ENCODE measurements at places on chromosomes 3 and 15. TPM values are rescaled to one million over a fixed set of nuclear protein-coding genes. Genes with fewer than 3 reads are reported as not detected.

DNA sequence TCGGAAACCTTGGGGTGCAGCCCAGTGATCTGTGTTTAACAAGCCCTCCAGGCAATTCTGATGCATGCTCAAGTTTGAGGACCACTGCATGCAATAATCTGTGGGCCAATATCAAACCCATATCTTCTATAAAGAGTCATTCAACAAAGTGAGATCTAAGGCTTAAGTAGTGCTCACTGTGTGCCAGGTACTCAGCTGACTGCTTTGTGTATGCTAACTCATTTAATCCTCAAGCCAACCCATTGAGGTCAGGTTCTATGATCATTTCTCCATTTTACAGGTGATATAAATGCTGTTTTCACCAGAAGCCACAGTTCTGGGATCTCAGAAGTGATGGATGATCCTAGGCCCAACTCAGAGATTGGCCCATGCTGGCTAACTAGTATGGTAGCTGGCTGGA lies 101.7 kb downstream of the SMAD6 start:
- H3K27ac ChIP-seq = peak overlapping the region; percentile 39
- H3K4me3 ChIP-seq = no peak overlapping the region
- H3K4me1 ChIP-seq = peaks cover 11% of the 10 kb centered on the region

Gene TRIM42
- total RNA-seq = not detected

GRCh38 chr15:73680549-73680948 lies 3.6 kb upstream of the CD276 start:
- DNase-seq = no peak
- H3K4me3 ChIP-seq = no peak overlapping the region
- H3K27me3 ChIP-seq = no peaks in the 10 kb centered on the region
- peaks cover 1% of the 10 kb centered on the region for H3K4me1 ChIP-seq
- no peaks in the 10 kb centered on the region for H3K36me3 ChIP-seq

Gene TTC14
- 18.4 TPM for total RNA-seq

All from pancreas (tissue), 10 donors.